ENCODE measurements at places on chromosomes 4 and X.

- no peak for DNase-seq
Measured at GRCh38 chr4:76016393-76016792, 6.9 kb downstream of the CXCL10 start.

- DNase-seq, result no peak
Measured at GRCh38 chr4:185713272-185713671, 98.7 kb downstream of the SORBS2 start.

DNA sequence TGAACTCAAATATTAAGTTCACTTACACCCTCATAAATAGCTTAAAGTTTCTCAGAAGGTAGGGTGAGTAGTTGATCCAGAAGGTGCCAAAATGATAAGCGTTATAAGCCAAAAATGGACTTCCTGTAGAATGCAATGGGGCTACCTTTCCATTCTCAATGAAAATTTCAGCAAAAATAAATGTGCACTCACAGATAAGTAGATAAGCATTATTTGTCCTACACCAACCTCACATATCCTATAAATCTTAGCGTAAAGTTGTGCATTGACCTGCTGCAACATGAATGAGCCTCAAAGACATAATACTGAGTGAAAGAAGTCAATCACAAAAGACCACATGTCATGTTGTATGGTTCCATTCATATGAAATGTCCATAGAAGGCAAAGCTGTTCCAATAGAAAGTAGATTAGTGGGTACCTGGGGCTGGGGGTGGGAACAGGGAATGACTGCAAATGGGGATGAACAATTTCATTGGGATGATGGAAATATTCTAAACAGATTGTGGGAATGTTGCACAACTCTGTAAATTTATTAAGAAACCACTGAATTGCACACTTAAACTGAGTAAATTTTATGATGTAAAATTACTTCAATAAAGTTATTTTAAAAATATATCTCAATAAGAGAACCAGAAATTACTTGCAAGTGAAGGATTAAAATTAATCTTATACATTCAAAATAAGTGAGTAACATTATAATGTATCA is 100.9 kb downstream of the AMELX start:
- DNase-seq, result no peak

DNA sequence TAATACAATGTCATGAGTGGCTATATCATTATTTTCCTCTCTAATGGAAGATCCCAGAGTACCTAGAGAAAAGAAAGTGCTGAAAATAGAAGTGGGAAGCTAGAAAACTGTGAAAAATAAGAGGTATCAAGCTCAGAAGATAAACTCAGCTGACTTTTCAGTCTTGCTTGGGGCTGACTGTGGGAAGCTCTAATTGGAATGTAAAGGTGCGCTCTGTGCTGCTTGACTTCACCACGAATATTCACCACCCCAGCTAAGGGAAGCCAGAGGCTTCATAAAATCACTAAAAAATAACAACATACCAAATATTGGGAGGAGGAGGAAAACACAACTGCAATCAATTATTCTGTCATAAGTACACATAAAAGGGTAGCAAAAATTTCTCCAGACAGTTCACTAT is 25.1 kb downstream of the NDST3 start:
- no peak for DNase-seq

GRCh38 chr4:70815370-70815769 is 24.3 kb downstream of the GRSF1 start:
- DNase-seq, result no peak

DNA sequence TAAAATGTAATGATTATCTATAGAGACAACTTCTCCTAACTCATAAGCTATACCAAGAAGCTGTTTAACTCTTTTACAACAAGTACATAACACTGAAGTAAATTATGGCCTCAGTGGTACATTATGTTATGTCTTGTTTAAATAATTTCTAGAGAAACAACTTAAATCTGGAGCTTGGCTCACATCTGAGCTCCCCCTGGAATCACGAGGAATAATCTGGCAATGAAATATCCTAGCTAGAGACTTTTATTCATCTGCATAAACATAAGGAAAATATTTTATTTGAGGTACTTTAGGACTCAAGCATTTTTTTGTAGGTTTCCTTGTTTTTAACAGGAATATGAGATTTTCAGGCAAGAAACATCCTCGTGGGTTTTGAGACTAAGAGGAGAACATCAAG is 354.7 kb upstream of the SLC7A11 start:
- DNase-seq, result no peak

DNA sequence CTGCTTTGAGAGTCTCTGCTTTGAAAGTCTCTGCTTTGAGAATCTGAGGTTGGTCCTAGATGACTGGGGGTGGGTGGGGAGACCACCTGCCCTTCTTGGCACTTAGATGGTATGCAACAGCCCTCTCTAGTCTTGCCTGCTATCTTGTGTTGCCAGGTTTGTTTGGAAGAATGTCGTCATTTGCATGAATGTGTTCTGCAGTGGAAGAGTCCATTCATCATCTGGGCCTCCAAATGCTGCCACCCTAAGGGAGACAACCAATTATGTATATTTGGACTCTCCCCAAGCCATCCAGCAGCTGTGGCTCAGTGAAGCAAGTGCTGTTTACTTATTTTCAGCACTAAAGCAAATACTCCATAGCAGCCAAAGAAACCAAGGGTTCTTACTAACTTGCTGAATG is 44.6 kb upstream of the TRPC5OS start:
- no peak for DNase-seq

DNA sequence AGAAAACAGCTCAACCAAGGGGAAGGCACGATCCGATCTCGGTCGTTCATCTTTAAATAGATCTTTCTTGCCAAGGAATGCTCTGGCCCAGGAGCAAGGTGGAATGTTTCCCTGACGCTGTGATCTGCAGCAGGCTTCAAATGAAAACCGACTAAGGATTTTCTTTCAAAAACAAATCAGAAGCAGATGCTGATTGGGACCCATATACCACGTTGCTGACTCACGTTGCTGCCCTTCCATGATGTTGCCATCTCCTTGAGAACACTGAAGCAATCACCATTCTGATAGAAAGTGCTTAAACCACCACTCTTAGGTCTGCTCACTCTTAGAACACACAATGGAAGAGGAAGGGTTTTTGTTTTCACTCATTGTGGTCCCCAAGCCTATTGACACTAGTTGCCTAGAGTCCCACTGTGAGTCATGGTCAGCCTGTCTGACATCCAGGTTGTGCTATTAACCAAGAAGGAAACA is 26.1 kb downstream of the LAMTOR3 start:
- peak; percentile 57 for DNase-seq

GRCh38 chr4:6608758-6609414 is 31.6 kb upstream of the MRFAP1 start:
- DNase-seq, result no peak

DNA sequence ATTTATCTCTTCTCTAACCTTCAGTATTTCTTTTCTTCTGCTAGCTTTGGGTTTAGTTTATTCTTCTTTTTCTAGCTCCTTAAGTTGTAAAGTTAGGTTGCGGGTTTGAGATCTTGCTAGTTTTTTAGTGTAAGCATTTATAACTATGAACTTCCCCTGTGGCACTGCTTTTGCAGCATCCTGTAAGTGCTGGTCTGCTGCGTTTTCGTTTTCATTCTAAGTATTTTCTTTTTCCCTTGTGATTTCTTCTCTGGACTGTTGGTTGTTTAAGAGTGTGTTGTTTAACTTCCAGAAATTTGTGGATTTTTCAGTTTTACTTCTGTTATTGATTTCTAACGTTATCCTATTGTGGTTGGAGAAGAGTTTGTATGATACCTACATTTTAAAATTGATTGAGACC is 11.0 kb upstream of the CTBP1 start:
- DNase-seq, result no peak

GRCh38 chrX:41837270-41837944 is 85.9 kb downstream of the CASK start:
- DNase-seq, result no peak

DNA sequence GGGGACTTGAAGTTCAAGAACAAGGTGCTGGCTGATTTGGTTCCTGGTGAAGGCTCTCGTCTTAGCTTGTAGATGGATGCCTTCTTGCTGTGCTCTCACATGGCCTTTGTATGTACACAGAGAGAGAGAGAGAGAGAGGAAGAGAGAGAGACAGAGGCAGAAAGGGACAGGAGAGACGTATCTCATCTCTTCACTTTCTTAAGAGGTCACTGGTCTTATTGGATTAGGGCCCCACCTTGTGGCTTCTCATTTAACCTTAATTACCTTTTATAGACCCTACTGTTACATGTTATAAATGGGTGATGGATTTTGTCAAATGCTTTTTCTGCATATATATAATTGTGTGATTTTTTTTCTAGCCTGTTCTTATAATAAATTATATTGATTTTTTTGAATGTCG is 1444.2 kb downstream of the ADGRL3 start:
- no peak for DNase-seq

GRCh38 chrX:50747471-50747900 is 66.5 kb downstream of the SHROOM4 start:
- no peak for DNase-seq

DNA sequence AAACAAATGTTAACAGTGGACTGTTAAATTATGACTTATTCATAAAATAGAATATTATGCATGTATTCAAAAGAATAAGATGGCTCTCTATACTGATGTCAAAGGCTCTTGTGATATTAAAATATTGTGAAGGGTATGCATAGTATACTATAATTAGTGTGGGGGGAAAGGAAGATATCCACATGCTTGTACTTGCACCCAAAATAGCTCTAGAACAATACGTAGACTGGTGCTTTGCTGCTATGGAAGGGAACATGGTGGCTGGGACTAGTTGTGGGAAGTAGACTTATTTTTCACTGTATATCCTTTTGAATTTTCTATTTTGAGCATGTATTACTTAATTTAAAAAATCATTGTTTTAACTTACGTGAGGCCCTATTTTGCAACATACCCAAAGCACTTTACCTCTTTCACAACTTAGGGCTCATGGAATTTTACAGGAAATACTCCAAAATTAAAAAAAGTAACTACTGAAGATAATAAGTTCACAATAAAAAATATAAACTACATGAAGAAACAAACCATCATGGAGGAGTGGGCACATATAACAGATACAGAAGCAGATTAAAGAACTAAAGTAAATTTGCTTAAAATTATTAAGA is 7.9 kb downstream of the PGRMC2 start:
- DNase-seq, result no peak

- DNase-seq, result no peak
Measured at GRCh38 chr4:17272154-17272553, 239.7 kb downstream of the QDPR start.

- DNase-seq, result no peak
Measured at GRCh38 chr4:172838111-172838510, 330.5 kb upstream of the GALNT7 start.

DNA sequence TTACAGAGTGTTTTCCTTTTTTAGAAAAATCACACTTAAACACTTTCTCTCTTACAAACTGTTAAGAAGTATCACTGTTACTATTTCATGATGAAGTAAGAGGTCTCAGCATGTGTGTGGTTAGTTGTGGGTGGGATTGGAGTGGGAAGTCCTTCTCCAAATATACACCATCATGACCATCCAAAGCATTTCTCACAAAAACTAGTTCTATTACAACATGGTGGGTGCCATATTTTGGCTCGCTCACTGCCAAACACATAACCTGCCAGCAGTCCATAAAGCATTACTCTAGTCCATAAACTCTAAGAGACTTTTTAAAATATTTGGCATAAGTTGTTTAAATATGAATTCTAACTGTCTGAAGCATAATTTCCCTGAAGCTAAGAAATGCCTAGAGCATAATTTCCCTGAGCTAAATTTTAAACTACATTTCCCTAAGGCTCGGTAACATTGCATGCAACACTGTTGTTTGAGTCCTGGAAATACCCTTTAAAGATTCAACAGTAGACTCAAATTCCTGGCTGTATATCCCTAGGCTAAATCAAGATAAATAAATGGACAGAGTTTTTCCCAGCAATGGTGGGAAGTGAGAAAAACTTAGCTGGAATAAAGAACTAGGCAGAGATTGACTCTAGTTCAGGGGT is 415.0 kb upstream of the INTU start:
- no peak for DNase-seq

DNA sequence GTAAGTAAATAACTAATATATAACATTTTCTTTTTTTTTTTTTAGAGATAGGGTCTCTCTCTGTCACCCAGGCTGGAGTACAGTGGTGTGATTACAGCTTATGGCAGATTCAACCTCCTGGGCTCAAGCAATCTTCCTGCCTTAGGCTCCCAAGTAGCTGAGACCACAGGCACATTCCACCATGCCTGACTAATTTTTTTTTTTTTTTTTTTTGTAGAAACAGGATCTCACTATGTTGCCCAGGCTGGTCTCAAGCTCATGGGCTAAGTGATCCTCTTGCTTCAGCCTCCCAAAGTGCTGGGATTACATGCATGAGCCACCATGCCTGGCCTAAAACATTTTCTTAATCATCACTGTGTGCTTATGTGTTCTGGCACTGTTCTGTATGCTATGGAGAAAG is 32.8 kb downstream of the MGARP start:
- DNase-seq, result no peak

GRCh38 chrX:135185795-135186443 is 14.7 kb upstream of the CT55 start:
- DNase-seq, result peak; percentile 22

- DNase-seq, result no peak
Measured at GRCh38 chrX:110108381-110108821, 105.5 kb downstream of the TMEM164 start.

- DNase-seq, result peak; percentile 36
Measured at GRCh38 chrX:110341189-110342035, 17.2 kb upstream of the RTL9 start.

Data from HFF-Myc (cell line).